Brain (organoid and tissue), 16 donors: ENCODE measurements at places on chromosomes 5 and 9. TPM values are rescaled to one million over a fixed set of nuclear protein-coding genes. Genes with fewer than 3 reads are reported as not detected.

MEIKIN gene
- polyA plus RNA-seq, result not detected

DNA sequence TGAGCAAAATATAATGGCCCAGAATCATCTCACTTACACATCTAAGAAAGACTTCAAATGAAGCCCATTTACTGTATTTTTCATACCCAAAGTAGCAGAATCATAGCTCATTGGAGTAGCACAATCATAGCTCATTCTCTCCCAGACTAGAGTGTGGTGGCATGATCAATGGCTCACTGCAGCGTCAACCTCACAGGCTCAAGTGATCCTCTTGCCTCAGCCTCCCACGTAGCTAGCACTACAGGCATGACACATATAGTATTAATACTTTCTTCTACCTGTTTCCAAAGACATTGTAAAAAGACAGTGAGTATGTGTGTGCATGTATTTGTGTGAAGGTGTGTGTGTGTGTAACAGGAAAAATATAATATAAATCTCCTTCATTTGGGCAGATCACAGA, 1247.9 kb upstream of the ACO1 start:
- DNase-seq, result no peak

ZNF169 gene
- polyA plus RNA-seq, result 2.0 TPM

DNA sequence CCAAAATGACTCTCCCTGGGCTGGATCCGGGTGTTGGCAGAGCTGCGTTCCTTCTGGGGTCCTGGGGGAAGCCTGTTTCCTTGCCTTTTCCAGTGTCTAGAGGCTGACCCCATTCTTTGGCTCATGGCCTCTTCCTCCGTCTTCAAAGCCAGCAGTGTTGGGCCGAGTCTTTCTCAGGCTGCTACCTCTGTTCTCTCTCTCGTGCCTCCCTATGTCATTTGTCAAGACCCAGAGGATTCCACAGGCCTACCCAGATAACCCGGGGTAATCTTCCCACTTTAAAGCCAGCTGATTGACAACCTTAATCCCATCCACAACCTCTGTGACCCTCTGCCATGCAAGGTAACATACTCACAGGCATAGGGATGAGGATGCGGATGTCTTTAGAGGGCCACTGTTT, 55.0 kb upstream of the KCNMB1 start:
- DNase-seq, result no peak

GRCh38 chr5:87081511-87082372, 185.9 kb upstream of the RASA1 start:
- no peak for DNase-seq

- no peak for DNase-seq
Measured at GRCh38 chr5:150052956-150053712, 33.2 kb downstream of the CSF1R start.

DNA sequence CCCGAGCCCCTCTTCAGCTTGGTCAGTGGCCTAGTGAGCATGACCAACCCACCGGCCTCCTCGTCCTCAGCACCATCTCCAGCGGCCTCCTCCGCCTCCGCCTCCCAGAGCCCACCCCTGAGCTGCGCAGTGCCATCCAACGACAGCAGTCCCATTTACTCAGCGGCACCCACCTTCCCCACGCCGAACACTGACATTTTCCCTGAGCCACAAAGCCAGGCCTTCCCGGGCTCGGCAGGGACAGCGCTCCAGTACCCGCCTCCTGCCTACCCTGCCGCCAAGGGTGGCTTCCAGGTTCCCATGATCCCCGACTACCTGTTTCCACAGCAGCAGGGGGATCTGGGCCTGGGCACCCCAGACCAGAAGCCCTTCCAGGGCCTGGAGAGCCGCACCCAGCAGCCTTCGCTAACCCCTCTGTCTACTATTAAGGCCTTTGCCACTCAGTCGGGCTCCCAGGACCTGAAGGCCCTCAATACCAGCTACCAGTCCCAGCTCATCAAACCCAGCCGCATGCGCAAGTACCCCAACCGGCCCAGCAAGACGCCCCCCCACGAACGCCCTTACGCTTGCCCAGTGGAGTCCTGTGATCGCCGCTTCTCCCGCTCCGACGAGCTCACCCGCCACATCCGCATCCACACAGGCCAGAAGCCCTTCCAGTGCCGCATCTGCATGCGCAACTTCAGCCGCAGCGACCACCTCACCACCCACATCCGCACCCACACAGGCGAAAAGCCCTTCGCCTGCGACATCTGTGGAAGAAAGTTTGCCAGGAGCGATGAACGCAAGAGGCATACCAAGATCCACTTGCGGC, 1.8 kb downstream of the EGR1 start:
- DNase-seq, result no peak

HAVCR1 gene
- not detected for polyA plus RNA-seq

DNA sequence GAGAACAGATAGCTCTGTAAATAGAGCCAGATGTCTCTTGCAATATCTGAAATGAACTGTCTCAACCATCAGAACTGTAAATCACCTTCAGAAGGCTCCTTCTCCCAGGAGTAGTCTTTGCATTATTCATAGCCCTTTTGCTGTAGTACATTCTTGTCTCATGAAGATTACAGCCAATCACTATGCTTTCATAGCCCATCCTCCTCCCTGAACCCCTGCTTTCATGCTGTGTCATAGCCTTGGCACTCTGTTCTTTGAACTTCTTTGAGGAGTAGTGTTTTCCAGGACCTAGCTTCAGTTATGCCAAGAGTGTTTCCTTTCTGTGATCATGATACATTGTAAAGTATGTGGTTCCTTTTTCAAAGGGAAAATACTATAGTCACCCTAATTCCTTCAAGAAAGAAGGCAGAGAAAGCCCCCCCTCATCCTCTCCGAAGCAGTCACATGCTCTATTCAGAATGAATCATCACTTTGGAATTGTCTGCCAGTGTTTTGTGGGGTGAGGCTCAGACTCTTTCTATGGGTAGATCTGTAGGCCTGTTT, 61.1 kb downstream of the GRIA1 start:
- no peak for DNase-seq

TTLL11 gene
- 8.7 TPM for polyA plus RNA-seq

DNA sequence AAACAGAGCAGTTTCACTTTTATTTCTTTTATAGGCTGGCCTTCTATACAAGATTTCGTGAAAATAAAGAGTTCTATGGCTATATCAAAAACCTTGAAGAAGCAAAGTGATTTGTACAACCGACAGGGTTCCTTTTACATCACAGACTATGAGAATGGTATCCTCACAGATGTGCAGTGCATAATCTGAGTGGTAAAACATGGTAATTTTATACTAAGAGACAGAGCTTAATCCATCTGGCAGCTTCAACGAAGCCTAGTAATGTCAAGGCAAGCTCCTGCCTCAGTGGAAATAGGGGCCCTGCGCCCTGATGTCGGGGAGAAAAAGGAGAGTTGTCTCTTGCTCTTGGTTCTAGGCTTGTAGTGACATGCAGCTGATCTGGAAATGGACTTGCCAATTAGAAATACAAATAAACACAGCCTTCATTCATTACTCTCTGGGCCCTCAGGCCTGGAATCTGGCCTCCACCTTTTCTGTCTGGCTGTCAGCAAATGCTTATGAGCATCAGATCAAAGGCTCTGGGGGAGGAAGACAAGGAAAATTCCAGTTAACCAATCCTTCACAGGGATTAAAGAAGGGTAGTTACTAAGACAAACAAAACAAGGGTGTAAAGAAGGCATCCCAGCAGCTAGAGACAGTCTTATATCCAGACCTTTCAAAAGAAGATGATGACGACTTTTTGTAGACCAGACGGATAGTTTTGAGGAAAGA, 33.6 kb upstream of the TRIM32 start:
- no peak for DNase-seq

DNA sequence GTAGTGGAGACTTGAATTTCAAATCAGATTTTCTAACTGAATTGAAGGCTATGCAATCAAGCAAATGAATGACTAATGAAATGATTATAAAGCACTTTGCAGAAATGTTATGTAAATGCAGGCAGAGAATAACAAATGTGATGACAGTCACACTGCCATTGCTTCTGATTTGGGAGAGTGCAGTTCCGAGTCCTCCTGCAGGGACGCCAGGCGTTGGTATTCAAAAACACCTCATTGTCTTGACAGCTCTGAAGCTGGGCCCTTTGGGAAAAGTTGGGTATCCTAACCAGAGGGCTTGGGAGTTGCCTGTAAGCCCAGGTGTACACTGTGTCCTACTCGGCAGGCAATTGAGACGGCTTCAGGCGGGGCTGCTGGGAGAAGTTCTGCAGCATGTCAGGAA, 57.9 kb downstream of the C5orf15 start:
- DNase-seq, result peak; percentile 66

- DNase-seq, result peak; percentile 87
Measured at GRCh38 chr5:160175438-160176218, 53.7 kb upstream of the FABP6 start.

TICAM2 gene
- not detected for polyA plus RNA-seq

GRCh38 chr5:67998709-67999261, 216.8 kb upstream of the PIK3R1 start:
- no peak for DNase-seq

GRCh38 chr5:170182491-170182890, 50.3 kb upstream of the C5orf58 start:
- DNase-seq, result peak; percentile 77

SARDH gene
- polyA plus RNA-seq, result 4.7 TPM

CHSY3 gene
- polyA plus RNA-seq, result 0.53 TPM

- no peak for DNase-seq
Measured at GRCh38 chr9:134226221-134226930, 62.0 kb upstream of the RNU6ATAC start.
